Cortex of kidney (tissue), 1 donor: ENCODE measurements at places on chromosomes 2 and 18.

DNA sequence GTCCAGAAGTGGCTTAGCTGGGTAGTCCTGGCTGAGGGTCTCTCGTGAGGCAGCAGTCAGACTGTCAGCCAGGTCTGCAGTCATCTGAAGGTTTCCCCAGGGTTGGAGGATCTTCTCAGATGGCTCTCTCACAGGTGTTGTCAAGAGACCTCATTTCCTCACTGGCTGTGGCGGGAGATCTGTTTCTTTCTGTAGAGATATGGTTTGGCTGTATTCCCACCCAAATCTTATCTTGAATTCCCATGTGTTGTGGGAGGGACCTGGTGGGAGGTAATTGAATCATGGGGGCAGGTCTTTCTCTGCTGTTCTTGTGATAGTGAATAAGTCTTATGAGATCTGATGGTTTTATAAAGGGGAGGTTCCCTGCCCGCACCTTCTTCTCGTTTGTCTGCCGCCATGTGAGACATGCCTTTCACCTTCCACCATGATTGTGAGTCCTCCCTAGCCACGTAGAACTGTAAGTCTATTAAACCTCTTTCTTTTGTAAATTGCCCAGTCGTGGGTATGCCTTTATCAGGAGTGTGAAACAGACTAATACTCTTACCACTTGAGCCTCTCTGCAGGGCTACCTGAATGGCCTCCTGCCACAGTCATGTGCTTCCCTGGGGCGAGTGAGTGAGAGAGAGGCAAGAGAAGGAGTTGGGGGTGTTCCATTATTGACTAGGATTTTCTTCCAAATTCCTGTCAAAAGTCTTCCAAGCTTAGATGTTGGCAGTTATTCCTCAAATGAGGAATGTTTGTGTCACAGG is 23.6 kb downstream of the MALT1 start:
- DNase-seq, result no peak

DNA sequence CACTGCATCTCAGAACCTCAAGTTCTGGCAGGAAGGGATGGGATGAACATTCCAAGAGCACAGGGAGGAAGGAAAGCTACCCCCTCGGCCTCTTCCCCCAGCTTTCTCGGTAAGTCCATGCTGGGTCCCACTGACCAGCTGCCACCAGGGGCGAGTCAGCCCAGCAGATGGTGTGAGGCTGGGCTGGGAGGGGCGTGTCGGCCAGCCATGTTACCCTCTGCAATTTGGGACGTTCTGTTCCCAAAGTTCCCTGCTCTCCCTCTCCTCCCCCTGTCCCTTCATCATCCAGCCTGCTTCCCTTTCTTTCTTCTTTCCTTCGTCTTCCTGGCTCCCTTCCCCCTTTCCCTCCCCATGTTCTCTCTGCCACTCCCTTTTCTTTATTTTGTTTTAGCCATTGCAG is 74.3 kb upstream of the TNP1 start:
- DNase-seq, result no peak

DNA sequence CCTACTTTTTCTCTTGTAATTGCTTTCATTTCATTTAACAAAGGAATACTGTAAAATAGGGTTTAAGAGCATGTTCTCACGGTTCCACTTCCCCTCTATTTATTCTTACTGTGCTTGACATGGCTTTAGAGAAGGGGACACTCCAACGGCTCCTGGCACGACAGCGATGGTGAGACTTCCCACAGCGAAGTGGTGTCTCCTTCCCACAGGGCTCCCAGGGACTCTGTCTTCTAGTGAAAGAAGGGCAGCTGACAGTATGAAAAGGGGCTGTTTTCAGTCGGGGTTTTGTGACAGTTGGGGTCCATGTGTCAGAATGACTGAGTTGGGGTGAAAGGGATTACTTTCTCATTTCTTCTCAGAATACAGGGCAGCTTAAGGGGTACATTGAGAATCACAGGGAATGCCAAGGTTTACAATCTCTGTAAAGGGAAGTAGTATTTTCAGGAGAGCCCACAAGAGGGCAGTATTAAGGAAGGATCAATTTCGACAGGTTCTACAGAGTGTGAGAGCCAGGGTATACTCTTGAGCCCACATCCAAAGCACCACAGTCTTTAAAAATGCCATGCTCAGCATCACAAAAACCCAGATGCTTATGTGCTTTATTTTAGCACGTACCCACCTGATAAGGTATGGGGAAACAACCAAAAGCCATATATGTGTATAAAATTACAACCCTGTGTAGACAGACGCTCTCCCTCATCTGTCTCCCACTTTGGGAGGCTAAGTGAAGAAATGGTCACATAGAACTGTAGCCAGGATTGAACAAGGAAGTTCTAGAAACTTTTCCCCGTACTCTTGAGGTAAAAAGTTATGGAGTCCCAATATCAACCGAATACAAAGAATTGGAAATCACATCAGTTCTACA is 31.3 kb upstream of the RAPGEF4 start:
- no peak for DNase-seq

DNA sequence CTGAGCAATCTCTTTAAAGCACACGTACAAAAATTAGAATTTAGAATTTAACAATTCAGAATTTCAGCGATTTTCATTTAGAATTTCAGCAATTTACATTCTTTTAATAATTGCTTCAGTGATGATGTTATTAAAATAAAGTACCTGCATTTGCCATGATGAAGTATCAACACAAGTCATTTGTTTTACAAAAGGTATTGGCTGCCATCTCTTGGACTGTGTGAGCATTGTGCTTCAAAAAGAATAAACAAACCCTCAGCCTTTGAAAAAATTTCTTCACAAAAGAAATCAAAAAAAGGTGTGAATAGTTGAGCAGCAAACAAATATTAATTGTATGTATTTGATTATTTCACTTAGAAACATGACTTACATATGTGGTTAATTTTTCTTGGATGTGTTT is 27.1 kb upstream of the ZC3H15 start:
- DNase-seq, result no peak

GRCh38 chr2:127638361-127639110 is 7.4 kb upstream of the GPR17 start:
- no peak for DNase-seq

DNA sequence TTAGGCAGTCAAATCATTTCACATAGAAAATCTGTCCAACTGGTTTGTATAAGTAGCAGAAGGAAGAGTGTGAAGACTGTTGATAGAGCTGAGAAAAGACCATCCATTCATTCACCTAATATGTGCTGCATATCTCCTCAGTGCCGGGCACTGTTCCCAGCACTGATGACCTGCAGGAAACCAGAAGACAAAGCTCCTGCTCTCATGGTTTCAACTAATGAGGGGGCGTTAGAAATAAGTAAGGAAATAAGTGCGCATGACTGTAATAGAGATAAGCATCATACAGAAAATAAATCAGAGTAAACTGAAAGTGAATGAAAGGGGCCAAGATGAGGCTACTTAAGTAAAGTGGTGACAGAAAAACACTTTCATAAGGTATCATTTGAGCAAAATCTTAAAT is 427.5 kb upstream of the CDH20 start:
- no peak for DNase-seq

GRCh38 chr2:8394569-8395359 is 287.1 kb upstream of the ID2 start:
- DNase-seq, result no peak

- DNase-seq, result no peak
Measured at GRCh38 chr2:28527196-28527595, 31.3 kb downstream of the PLB1 start.

- DNase-seq, result no peak
Measured at GRCh38 chr2:210660751-210661150, 104.4 kb downstream of the CPS1 start.

DNA sequence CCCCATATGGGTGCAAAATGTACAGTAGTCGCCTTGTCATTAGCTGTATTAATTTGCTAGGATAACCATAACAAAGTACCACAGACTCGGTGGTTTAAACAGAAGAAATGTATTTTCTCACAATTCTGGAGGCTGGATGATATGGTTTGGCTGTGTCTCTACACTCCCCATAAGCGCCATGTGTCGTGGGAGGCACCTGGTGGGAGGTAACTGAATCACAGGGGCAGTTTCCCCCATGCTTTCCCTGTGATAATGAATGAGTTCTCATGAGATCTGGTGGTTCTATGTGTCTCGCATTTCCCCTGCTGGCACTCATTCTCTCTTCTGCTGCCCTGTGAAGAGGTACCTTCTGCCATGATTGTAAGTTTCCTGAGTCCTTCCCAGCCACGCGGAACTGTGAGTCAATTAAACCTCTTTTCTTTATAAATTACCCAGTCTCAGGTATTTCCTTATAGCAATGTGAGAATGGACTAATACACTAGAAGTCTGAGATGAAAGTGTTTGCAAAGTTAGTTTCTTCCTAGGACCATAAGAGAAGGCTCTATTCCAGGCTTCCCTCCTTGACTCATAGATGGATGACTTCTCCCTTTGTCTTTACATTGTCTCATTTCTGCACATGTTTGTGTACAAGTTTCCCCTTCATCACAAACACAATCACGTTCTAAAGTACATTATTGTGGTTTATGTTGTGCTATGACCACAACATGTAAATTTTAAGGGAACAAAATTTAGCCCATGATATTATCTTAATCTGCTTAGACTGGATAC is 1442.6 kb downstream of the SUCLG1 start:
- no peak for DNase-seq

DNA sequence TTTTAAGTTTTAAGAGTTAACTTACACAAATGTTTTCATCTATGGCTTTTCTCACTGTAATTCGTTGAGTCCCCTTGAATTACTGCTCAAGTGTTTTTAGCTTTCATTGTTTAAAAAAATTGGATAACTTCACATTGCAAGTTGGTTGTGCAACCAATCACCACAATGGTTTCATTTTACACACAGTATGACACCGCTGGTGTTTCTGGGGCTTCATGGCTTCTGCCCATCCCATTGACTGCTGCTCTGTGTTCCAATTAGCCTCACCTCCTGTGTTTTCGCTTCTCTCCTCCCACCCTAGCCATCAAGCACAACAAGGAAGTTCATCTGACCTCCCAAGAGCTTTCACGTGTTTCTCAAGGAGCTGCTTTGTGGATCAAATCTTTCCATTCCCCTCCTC is 199.1 kb upstream of the CHAC2 start:
- DNase-seq, result no peak

GRCh38 chr2:144011098-144011497 is 508.8 kb downstream of the ZEB2 start:
- no peak for DNase-seq

GRCh38 chr18:23353459-23353858 is 99.6 kb upstream of the RIOK3 start:
- no peak for DNase-seq

GRCh38 chr18:68724021-68724420 is 9.1 kb upstream of the TMX3 start:
- no peak for DNase-seq

GRCh38 chr2:193695367-193695766 is 1500.6 kb upstream of the TMEFF2 start:
- DNase-seq, result no peak

- DNase-seq, result no peak
Measured at GRCh38 chr2:96082211-96083063, 33.9 kb downstream of the ADRA2B start.

DNA sequence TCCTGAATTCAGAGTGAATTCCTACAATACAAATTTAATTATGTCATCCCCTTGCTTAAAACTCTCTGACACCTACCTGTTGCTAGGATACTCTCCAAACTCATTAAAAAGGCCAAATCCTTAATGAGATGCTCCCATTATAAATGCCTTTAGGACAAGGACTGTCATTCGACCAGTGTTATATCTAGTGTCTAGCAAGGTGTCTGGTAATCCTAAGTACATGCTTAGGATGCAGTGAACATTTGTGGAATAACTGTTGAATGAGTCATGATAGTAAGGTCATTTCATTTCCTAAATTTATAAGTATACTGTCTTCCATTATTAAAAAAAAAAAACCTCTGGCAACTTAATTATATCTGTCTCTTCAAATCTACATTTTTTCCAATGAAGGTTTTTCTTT is 588.9 kb upstream of the NRXN1 start:
- no peak for DNase-seq

GRCh38 chr2:55133467-55134315 is 83.4 kb upstream of the RTN4 start:
- DNase-seq, result no peak

DNA sequence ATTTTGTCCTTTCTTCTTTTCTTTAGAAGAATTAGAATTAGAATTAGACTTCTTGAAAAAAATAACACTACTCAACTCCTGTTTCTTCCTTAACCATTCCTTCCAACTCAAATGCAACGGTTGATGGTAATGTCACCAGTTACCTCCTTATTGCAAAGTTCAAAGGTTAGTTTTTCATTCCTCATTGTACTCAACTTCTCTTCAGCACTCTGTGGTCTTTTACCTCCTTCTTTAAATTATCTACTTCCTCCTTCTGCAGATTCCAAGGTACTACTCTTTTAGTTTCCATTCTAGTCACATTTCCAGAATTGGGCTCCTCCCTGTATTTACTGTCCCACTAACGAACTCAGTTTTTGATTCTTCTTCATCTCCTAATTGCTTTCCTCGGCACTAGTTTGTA is 700.7 kb downstream of the SATB2 start:
- no peak for DNase-seq

GRCh38 chr2:219182331-219183150 is 4.5 kb downstream of the RETREG2 start:
- no peak for DNase-seq

DNA sequence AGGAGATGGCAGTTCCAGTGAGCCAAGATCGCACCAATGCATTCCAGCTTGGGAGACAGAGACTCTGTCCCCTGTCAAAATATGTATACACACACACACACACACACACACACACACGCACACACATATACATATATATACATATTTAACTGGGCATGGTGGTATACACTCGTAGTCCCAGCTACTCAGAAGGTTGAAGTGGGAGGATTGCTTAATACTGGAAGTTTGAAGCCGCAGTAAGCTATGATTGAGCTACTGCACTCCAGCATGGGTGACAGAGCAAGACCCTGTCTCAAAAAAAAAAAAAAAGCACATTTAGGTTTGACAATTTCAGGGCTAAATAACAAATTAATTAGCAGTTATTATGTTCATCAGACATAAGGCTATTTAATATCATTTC is 36.0 kb upstream of the ATIC start:
- no peak for DNase-seq

DNA sequence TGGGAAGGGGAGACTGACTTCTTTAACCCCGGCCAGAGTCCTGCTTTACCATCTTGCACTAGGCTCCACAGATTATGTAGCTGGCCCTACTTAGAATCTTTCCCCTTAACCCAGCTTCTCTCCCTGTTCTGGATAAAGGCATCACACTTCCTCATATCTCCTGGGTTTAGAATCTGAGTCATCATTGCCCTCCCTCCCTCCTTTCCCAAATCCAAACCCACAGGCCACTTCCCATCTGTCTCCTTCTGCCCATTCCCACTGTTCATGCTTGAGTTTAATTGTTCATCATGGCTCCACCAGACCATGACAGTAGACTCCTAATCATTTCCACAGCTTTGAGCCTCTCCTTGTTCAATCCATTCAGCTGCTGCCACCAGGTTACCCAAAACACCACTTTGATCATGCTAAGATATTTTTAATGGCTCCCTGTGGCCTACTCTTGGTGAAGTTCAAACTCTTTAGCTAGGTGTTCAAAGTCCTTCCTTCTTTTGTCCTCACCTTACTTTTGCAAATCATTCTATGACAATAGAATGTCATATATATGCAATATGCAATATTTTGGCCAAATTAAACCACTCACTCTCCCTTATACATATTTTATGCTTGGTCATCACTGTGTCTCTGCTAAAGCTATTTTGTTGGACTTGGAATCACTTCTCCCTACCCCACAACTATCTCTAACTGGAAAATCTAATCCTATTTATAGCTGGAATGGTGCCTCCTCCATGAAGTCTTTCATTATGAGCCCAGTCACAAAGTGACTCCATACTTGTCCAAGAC is 5.5 kb downstream of the PDE11A start:
- DNase-seq, result no peak

- no peak for DNase-seq
Measured at GRCh38 chr2:67790622-67791021, 272.2 kb downstream of the C1D start.
